ENCODE measurements at places on chromosomes 11 and 22.

DNA sequence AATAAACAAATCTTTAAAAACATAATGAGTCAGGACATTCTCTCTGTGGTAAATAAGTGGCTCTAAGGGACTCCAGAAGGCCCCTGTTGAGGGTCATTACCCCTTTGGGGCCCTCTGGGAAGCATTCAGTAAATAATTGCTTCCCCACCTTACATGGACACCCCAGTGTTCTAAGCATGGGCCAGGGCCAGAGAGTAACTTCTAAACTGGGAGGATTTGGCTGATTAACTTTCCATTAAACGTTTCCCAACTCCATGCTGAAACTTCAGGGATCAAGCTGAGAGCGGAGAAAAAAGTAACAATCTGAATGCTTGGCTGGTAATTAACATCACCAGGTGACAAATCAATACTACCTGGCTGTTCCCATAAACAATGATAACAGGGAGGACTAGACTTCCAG is 783.9 kb upstream of the LRRC4C start:
- no peak for DNase-seq

DNA sequence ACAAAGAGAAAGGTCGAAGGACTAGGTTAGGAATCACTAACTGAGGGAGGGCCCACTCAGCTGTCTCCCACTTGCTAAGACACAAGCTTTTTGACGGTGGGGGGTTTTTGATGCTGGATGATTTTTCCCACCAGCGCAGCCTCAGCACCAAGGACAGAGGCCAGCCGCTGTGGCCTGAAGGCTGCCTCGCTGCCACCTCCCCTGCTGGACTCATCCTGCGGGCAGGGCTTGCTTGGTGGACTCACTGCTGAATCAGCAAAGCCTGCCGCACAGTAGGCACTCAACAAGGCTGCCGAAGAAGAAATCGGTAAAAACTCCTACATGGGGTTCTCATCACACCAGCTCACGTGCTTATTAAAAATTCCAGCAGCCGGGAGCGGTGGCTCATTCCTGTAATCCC is 2.6 kb downstream of the ALG12 start:
- DNase-seq: no peak

DNA sequence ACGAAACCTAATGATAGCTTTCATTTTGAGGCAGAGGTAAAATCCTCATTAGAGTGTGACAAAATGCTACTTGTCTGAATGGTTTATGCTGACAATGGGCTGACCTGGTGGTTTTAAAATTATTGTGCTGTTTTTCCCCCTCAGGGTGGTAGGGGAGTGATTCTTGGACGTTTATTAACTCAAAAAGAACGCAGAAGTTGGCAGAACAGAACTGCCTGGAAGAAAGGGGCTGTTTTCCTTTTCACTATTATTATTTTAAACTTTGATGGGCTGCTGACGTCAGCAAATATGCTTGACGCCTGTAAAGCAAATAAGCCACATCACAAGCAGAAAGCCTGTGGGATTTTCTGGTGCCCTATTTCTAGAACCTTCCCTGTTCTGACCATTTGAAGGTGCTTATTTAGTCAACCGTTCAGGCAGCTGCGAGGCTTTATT is 4.0 kb downstream of the RASSF10 start:
- no peak for DNase-seq

DNA sequence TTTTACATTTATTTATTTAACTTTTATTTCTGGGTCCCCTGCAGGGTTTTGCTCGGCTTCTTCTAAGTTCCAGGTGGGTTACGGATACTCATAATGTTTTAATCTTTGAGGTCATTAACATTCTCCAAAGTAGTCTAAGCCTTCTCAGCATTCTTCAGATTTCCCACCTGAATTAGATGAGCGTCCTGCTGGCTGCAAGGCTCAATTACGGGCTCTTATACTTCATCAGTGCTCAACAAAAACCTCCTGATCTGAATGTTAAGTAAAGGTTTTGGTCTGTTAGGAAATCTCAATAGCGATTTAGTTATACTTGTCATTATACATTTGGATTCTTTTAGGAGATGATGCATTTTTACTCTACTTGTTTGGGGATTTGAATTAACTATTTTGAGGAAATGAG is 27.3 kb upstream of the NFRKB start:
- no peak for DNase-seq

DNA sequence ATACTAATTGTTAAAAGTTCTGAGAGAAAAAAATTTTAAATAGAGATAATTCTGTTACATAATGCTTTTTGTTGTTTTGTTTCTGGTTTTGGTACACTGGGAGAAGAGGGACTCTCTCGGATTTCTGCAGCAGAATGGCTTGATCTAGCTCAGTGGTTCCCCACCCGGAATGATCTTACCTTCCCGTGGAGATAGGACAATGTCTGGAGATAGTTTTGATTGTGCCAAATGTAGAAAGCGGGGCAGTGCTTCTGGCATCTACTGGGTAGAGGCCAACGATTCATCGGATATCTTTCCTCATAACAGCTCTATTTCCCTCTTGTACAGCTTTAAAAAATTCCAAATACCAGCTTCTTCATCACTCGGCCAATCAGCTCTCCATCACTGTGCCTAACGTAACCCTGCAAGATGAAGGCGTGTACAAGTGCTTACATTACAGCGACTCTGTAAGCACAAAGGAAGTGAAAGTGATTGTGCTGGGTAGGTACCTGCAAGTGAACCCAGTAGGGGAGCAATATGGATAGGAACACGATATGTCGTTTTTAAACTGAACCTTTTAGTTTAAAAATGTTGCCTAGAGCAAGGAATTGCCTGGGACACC is 13.2 kb downstream of the CRTAM start:
- DNase-seq: no peak

GRCh38 chr22:19394274-19395050 is 37.1 kb downstream of the HIRA start:
- DNase-seq: no peak
